ENCODE measurements at places on chromosomes 6 and 20. TPM values are rescaled to one million over a fixed set of nuclear protein-coding genes. Genes with fewer than 3 reads are reported as not detected.

The CNKSR3 gene
- 17.7 TPM for polyA plus RNA-seq

DNA sequence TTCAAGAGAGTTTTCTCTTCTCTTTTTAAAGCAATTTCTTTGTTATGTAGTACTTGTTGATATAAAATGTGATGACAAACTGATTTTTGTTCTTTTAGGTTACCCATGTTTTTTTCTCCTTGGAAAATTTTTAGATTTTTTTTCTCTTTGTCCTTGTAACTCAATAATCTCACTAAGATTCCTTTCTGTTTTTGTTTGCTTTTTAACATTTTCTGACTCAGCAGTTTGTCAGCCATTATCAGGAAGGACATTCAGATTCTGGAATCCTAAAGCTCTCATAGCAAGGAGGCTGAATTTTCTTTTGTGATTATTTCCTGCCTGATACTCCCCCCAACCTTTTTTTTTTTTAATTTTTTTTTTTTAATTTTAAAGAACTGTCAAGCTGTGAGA, 75.2 kb upstream of the CITED2 start:
- DNase-seq: no peak
- H3K27me3 ChIP-seq: no peaks in the 10 kb centered on the region
- no peaks in the 10 kb centered on the region for H3K4me1 ChIP-seq
- H3K36me3 ChIP-seq: no peaks in the 10 kb centered on the region
- H3K27ac ChIP-seq: no peak overlapping the region

The SLC17A2 gene
- 26.2 TPM for polyA plus RNA-seq

DNA sequence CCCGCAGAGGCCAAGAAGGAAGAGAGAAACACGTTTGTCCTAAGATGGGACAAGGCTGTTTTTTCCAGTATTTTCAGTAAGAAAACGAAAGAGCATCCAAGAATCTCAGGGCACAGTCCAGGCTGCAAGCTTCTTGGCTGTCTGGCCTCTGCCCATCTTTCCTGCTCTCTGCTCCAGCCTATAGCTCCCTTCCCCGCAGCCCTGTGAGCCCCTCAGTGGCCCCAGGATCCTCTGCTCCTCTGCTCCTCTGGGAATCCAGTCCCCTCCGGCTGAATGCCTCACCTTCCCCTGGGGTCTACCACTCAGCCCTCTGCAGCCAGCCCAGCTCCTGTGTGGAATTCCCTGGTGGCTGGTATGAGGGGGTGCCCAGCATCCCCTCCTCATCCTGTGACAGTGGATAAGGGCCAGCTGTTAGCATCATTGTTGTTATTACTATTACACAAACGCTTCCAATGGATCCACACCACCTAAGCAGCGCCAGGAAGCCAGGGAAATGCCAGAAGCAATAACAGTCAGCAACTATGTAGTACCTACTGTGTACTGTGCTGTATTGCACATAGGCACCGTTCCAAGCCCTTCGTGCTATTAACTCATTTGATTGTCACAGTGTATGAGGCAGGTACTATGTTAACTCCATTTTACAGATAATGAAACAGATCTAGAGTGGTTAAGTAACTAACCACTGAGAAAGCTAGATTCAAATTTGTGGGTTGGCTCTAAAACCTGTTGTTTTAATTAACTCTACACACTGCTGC, 60.3 kb upstream of the PTPN1 start:
- no peaks in the 10 kb centered on the region for H3K36me3 ChIP-seq
- no peak overlapping the region for H3K4me3 ChIP-seq
- H3K27me3 ChIP-seq: no peaks in the 10 kb centered on the region
- no peak overlapping the region for H3K27ac ChIP-seq

The BPIFA2 gene
- polyA plus RNA-seq: not detected

DNA sequence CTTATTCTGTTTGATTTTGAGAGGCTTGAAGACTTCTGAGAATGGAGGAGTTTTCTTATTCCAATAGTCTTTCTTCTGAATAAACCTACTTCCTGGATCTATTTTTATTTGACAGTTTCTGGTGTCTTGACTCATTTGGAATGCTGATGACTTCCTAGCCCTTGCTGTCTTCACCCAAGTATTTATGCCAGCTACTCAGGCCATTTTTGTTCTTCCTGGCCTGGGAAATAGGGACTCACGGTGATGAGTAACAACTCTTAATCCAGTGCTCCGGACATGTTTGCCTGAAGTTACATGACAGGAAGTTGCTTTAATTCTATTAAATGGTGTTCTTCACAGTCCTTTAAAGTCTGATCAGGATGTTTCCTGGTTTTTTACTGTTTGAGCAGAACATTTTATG, 272.1 kb upstream of the EYS start:
- H3K27me3 ChIP-seq: no peaks in the 10 kb centered on the region
- no peak overlapping the region for H3K27ac ChIP-seq
- H3K4me1 ChIP-seq: no peaks in the 10 kb centered on the region
- DNase-seq: no peak
- no peak overlapping the region for H3K4me3 ChIP-seq
- no peaks in the 10 kb centered on the region for H3K36me3 ChIP-seq

DNA sequence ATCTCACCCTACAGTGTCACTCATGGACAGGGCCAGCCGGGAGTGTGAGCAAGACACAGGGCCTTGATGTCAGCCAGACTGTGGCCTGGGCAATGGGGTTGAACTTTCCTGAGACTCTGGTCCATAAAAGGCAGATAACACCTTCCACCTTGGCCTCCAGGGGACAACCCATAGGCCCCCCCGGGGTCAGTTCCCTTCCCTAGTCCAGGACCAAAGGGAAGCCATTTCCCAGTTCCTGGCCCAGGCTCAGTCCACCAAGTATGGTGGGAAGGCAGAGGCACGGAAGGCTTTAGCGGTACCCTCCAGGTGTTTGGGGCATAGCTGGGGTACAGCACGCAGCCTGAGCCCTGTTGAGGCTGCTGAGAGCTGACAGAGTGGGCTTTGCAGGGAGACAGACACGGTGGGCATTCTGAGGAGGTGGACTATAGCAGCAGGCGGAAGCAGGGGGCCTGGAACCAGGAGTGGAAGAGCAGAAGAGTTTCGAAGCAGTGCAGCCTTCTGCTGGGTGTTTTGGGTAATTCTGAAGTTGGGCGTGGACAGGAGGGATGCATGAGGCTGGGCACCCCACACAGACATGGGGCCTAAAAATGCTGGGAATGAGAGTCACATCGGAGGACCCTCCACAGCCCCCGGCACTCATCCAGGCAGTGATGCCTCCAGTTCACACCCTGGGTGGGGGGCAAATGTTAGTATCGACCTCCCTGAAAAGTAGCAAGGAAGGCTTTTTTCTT, 43.9 kb upstream of the CD93 start:
- no peak overlapping the region for H3K4me3 ChIP-seq
- peaks cover 8% of the 10 kb centered on the region for H3K4me1 ChIP-seq
- no peak overlapping the region for H3K27ac ChIP-seq

DNA sequence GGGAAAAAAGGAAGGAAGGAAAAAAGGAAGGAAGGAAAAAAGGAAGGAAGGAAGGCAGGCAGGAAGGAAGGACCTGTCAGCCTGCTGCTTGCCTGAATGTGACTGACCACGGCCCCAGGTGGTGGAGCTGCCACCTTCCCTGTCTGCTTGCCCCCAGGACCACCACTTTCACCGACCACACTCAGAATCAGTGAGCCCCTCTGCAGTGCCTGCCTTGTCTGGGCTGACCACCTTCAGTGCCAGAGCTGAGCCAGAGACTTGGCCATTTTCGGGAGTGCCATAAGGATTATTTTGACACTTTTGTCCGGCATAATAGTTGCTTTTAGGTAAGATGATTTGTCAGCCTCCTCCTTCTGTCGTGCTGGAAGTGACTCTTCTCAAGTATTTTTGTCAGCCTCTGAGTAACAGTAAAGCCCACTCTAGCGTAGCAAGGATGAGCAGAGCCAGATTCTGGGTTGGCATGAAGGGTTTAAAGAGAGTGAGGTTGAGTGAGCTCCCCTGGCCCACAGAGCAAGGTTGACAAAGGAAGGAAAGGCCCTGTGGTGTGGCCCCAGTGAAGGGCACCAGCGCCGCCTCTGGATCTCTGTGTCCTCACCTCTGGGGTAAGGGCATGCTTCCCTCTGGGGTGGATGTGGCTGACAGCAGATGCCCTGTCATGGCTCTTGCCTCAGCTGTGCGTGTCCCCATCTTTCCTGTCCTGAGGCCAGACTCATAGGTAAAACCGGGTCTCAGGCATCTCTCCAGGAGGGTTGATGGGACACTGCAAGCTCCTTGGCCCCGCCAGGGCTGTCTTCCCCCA, 214.7 kb upstream of the FOXQ1 start:
- no peak overlapping the region for H3K27ac ChIP-seq
- DNase-seq: no peak
- no peaks in the 10 kb centered on the region for H3K36me3 ChIP-seq
- no peak overlapping the region for H3K4me3 ChIP-seq

DNA sequence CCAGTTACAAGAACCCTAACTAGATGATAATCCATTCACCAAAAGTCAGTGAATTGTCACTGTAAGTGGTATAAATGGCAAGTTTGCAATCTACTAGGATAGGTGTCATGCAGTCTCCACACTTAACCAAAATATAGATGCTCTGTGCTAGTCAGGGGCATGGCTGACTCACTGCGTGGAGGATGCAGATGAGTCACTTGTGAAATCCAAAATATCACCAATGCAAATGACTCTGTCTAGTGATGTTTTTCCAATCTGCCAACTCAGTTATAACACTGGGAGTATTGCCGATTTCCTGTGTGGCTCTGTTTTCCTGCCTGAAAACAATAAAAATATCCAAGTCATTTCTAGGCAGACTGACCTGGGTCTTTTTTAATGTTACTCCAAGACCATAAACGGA, 47.8 kb upstream of the NRSN1 start:
- H3K4me1 ChIP-seq: no peaks in the 10 kb centered on the region
- no peak overlapping the region for H3K4me3 ChIP-seq
- H3K36me3 ChIP-seq: no peaks in the 10 kb centered on the region
- no peaks in the 10 kb centered on the region for H3K27me3 ChIP-seq

- no peaks in the 10 kb centered on the region for H3K27me3 ChIP-seq
- no peak for DNase-seq
- H3K27ac ChIP-seq: no peak overlapping the region
- no peaks in the 10 kb centered on the region for H3K36me3 ChIP-seq
Observed at GRCh38 chr6:149127212-149127611, 190.3 kb upstream of the TAB2 start.

DNA sequence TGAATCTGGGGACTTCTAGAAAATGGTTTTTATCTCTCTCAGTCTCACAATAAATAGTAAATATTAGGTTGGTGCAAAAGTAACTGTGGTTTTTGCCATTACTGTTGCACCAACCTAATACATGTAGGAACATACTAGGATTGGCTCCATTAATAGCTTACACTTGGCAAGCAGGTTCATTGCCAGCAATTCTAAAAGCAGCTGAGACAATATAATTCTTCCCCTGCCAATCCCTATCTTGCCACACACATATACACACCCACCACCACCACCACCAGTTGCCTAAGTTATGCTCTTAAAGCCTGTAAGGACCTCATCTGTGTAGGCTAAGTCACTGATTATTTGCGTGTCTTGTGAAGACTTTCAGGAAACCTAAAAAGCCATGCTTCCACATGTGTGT, 145.1 kb downstream of the KIF16B start:
- H3K4me1 ChIP-seq: no peaks in the 10 kb centered on the region
- H3K4me3 ChIP-seq: no peak overlapping the region
- DNase-seq: no peak
- H3K27me3 ChIP-seq: no peaks in the 10 kb centered on the region
- H3K27ac ChIP-seq: no peak overlapping the region
- H3K36me3 ChIP-seq: peaks cover 18% of the 10 kb centered on the region

- no peaks in the 10 kb centered on the region for H3K36me3 ChIP-seq
- no peak overlapping the region for H3K27ac ChIP-seq
- H3K4me1 ChIP-seq: no peaks in the 10 kb centered on the region
Observed at GRCh38 chr20:62759981-62760431, 36.3 kb upstream of the MRGBP start.

The EMILIN3 gene
- polyA plus RNA-seq: 0.05 TPM

- no peak overlapping the region for H3K27ac ChIP-seq
- H3K36me3 ChIP-seq: no peaks in the 10 kb centered on the region
- H3K27me3 ChIP-seq: no peaks in the 10 kb centered on the region
- DNase-seq: no peak
Observed at GRCh38 chr6:23350752-23351453, 775.1 kb upstream of the NRSN1 start.

DNA sequence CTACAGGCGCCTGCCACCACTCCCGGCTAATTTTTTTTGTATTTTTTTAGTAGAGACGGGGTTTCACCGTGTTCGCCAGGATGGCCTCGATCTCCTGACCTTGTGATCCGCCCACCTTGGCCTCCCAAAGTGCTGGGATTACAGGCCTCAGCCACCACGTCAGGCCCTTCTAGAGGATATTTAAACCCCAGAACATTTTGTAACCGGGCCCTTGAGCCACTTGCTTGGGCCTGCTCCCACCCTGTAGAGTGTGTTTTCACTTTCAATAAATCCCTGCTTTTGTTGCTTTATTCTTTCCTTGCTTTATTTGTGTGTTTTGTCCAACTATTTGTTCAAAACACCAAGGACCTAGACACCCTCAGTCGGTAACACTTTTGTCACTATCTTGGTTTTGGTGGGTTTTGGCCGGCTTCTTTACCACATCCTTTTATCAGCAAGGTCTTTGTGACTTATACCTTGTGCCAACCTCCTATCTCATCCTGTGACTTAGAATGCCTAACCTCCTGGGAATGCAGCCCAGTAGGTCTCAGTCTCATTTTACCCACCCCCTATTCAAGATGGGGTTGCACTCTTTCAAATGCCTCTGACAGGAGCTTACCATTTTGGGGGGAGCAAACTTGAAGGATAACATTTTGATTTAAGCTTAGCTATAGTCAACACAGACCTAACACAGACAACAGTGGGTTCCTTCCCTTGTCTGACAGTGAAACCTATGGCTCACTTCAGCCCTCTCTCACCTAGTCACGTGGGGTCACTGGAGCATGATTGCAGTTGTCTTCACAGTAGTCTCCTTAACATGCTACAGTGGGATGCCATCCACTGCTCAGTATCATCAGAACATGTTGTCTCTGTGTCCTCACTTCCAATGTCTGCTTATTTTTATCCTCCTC, 27.9 kb upstream of the KIF6 start:
- H3K27ac ChIP-seq: no peak overlapping the region
- DNase-seq: no peak
- no peaks in the 10 kb centered on the region for H3K27me3 ChIP-seq
- no peak overlapping the region for H3K4me3 ChIP-seq
- H3K4me1 ChIP-seq: no peaks in the 10 kb centered on the region
- no peaks in the 10 kb centered on the region for H3K36me3 ChIP-seq

GRCh38 chr6:7922596-7922995, 12.0 kb upstream of the TXNDC5 start:
- H3K27ac ChIP-seq: no peak overlapping the region
- no peaks in the 10 kb centered on the region for H3K27me3 ChIP-seq
- H3K4me3 ChIP-seq: no peak overlapping the region

The NKAIN4 gene
- not detected for polyA plus RNA-seq

DNA sequence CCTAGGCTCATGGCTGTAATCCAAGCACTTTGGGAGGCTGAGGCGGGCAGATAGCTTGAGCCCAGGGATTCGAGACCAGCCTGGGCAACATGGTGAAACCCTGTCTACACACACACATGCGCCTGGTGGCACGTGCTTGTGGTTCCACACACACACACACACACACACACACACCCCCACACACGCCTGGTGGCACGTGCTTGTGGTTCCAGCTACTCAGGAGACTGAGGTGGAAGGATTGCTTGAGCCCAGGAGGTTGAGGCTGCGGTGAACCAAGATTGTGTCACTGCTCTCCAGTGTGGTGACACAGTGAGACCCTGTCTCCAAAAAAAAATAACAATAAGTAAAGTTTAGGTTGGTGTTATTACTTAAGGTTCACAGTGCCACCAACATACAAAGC, 165.8 kb downstream of the ZFAND3 start:
- H3K27ac ChIP-seq: no peak overlapping the region
- peaks cover 14% of the 10 kb centered on the region for H3K4me1 ChIP-seq
- no peaks in the 10 kb centered on the region for H3K27me3 ChIP-seq
- no peak overlapping the region for H3K4me3 ChIP-seq

- H3K27me3 ChIP-seq: no peaks in the 10 kb centered on the region
- H3K27ac ChIP-seq: no peak overlapping the region
- H3K4me1 ChIP-seq: peaks cover 5% of the 10 kb centered on the region
- H3K4me3 ChIP-seq: no peak overlapping the region
- H3K36me3 ChIP-seq: no peaks in the 10 kb centered on the region
Observed at GRCh38 chr6:156701966-156702365, 75.2 kb upstream of the ARID1B start.

The ATP6V1G2 gene
- polyA plus RNA-seq: 0.35 TPM
